ENCODE measurements at places on chromosomes 7 and 10. TPM values are rescaled to one million over a fixed set of nuclear protein-coding genes. Genes with fewer than 3 reads are reported as not detected.
A peak's percentile ranks its signal among the peaks of the same experiment; 100 is the strongest.

The IMPDH1 gene
- 20.1 TPM for total RNA-seq

The CYP3A7 gene
- 0.56 TPM for total RNA-seq

- H3K27me3 ChIP-seq, result no peaks in the 10 kb centered on the region
- DNase-seq, result no peak
- no peak overlapping the region for H3K27ac ChIP-seq
- H3K4me1 ChIP-seq, result no peaks in the 10 kb centered on the region
- H3K36me3 ChIP-seq, result no peaks in the 10 kb centered on the region
- no peak overlapping the region for H3K4me3 ChIP-seq
These were observed 16.2 kb upstream of the SLC26A4 start for GRCh38 chr7:107644309-107644974.

DNA sequence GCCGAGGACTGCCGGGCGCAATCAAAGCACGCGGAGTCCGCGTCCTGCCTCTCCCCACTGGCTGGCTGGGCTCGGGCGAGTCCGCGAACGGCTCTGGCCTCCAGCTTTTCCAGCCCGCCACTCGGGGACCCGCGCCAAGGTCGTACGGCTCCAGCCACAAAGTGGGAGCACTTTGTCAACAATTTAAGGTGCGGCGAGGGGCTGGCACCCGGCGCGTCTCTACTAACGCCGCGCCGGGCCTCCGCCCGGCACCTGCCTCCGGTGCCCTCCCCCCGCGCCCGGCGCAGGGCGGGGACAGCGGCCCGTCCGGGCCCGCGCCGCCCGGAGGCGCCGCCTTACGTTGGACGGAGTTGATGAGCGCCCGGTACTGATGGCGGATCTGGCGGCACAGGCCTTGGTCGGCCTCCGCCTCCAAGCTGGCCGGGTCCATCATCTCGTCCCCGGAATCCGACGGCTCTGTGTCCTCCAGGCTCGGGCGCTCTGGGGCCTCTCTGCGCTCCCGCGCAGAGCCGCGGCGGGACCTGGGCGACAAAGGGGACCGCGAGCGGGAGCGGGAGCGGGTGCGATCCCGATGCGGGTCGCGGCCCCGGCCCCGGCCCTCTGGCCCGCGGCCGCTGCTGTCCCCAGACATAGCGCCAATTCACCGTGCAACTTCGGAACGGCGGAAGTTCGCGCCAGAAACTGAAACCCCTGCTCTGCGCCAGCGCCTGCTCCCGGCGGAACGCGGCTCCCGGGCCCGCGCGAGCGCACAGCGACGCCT lies at the start of gene NSMCE4A:
Gene NSMCE4A, minus strand, starts transcription at position 683 of the 760 bp plus-strand sequence. Its CDS starts 52 bp downstream, at position 631.
- peak within 1 kb of the TSS; percentile 76 for H3K4me3 ChIP-seq
- H3K36me3 ChIP-seq, result no peaks in the 10 kb centered on the region
- H3K27me3 ChIP-seq, result no peaks in the 10 kb centered on the region

The MYO3A gene
- 0.97 TPM for total RNA-seq

- H3K4me1 ChIP-seq, result peaks cover 13% of the 10 kb centered on the region
- no peak overlapping the region for H3K27ac ChIP-seq
- H3K27me3 ChIP-seq, result no peaks in the 10 kb centered on the region
- DNase-seq, result no peak
These were observed 30.1 kb downstream of the SND1 start for GRCh38 chr7:127682140-127682539.

The DOCK1 gene
- 24.1 TPM for total RNA-seq

- no peak overlapping the region for H3K27ac ChIP-seq
- H3K27me3 ChIP-seq, result no peaks in the 10 kb centered on the region
- no peaks in the 10 kb centered on the region for H3K36me3 ChIP-seq
- no peak for DNase-seq
- H3K4me1 ChIP-seq, result no peaks in the 10 kb centered on the region
These were observed 181.7 kb upstream of the GDF10 start for GRCh38 chr10:47118326-47118725.

- H3K36me3 ChIP-seq, result no peaks in the 10 kb centered on the region
- no peak overlapping the region for H3K27ac ChIP-seq
- peak; percentile 59 for DNase-seq
- no peaks in the 10 kb centered on the region for H3K4me1 ChIP-seq
These were observed 22.2 kb downstream of the LIPK start for GRCh38 chr10:88728107-88728763.

GRCh38 chr7:143321242-143321641 lies 5.3 kb downstream of the CLCN1 start:
- H3K27me3 ChIP-seq, result no peaks in the 10 kb centered on the region
- no peak for DNase-seq
- H3K27ac ChIP-seq, result no peak overlapping the region
- H3K36me3 ChIP-seq, result no peaks in the 10 kb centered on the region
- H3K4me1 ChIP-seq, result no peaks in the 10 kb centered on the region
- no peak overlapping the region for H3K4me3 ChIP-seq

The NUTM2E gene
- total RNA-seq, result 0.24 TPM

The FEZF1 gene
- not detected for total RNA-seq

DNA sequence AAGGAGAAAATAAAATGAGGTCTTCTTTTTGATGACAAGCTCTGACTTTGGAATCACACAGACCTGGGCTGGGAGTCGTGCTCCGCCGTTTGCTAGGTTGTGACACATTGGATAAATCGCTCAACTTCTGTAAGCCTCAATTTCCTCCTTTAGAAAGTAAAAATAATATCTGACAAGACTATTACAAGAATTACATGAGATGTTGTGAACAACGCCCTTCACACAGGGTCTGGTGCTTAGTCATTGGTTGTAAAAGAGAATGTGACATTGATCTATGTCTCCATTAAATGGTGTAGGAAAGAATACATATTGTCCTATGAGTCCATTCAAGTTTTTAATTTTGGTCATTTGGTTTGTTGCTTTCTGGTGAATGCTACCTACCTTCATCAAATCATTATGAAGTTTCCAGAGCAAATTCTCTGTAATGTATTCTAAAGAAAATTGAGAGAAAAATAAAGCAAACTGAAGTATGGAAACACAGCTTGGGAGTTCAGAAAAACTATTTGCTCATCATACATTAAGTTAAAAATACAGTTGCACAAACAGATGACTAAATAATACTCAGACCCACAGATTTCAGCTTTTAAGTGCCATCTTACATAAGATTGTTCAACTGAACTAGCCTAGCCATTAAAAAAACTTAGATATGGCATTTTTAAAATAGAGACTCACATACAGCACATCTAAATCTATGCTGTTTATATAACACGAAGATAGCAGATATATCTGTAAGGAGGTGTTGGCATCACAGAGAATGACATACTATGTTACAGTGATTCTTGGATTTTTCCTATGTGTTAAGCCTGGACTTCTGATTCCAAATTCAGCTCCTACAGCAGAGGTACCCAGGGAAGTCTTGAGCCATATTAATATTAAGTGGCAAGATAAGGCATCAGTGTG lies 12.3 kb upstream of the ADRB1 start:
- H3K36me3 ChIP-seq, result no peaks in the 10 kb centered on the region
- H3K4me1 ChIP-seq, result no peaks in the 10 kb centered on the region
- no peak for DNase-seq

The GJD4 gene
- not detected for total RNA-seq

DNA sequence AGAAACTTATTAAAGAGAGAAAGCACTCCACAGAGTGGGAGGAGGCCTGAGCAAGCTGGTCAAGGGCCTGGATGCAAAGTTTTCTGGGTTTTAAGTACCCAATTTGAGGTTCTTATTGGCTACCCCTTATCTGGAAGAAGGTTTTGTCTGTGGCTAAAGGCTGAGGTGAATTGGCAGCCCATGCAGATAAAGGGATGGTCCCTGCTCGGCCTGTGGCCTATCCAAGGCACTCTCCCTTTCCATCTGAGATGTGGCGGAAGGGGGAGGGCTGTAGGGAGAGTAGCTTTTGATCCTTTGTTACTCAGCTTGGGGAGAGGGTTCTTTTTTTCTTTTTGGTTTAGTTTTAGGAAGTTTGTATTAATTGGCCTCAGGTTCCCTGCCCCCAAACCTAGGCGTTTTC lies 465.1 kb downstream of the ATRNL1 start:
- no peaks in the 10 kb centered on the region for H3K36me3 ChIP-seq
- H3K4me1 ChIP-seq, result no peaks in the 10 kb centered on the region
- H3K27me3 ChIP-seq, result no peaks in the 10 kb centered on the region
- no peak overlapping the region for H3K27ac ChIP-seq
- DNase-seq, result no peak

The PRPS1L1 gene
- total RNA-seq, result not detected

DNA sequence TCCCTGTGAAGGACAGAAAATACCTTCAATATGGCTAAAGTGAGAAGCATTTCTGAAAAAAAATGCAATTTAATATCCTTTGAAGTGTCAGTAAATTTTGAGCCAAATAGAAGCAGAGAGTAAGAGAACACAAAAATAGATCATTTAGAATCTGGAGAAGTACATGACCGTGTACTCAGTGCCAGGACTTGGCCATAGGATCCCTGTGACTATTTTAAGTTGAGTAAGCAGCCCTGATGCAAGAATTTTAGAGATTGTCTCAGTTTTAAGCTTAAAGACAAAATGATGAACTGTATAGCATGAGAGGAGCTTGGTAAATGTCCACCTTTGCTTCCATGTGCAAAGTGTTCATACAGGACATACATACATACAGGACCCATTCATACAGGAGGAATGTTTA lies 2.5 kb downstream of the PTER start:
- H3K4me1 ChIP-seq, result peaks cover 28% of the 10 kb centered on the region
- H3K27ac ChIP-seq, result no peak overlapping the region
- no peaks in the 10 kb centered on the region for H3K27me3 ChIP-seq
- no peaks in the 10 kb centered on the region for H3K36me3 ChIP-seq

The PRKAR2B gene
- total RNA-seq, result 6.9 TPM

- no peaks in the 10 kb centered on the region for H3K27me3 ChIP-seq
- no peak for DNase-seq
- H3K27ac ChIP-seq, result no peak overlapping the region
These were observed 24.0 kb downstream of the COL26A1 start for GRCh38 chr7:101386558-101387231.

- H3K4me1 ChIP-seq, result no peaks in the 10 kb centered on the region
- no peak overlapping the region for H3K4me3 ChIP-seq
- H3K36me3 ChIP-seq, result no peaks in the 10 kb centered on the region
- no peak for DNase-seq
- no peaks in the 10 kb centered on the region for H3K27me3 ChIP-seq
- H3K27ac ChIP-seq, result no peak overlapping the region
These were observed 534.1 kb downstream of the SDK1 start for GRCh38 chr7:3835109-3835508.

The FAM237B gene
- total RNA-seq, result not detected

Data from pancreas (tissue), 10 donors.